ENCODE measurements at places on chromosomes 13 and 19.
A peak's percentile ranks its signal among the peaks of the same experiment; 100 is the strongest.

GRCh38 chr13:107250628-107251027 lies 682.7 kb upstream of the ARGLU1 start:
- DNase-seq = no peak

GRCh38 chr19:47541518-47541917 lies 26.7 kb upstream of the NAPA start:
- DNase-seq = no peak

DNA sequence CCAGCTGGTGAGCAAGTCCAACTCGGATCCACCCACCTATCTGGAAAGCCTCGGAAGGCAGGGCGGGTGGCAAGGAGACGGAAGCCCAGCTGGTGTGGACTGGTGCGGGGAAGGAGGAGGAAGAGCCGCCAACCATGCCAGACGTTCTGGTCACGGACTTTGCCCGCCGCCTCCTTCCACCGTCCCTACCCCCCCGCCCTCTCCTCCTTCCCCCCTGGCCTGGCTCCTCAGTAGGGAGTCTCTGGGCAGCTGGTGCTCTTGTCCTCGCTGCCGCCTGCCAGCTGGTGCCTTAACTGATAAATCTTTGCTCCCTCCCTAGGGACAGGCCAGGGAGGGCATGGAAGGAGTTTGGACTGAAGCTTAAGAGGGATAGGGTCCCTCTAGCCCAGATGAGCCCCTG lies 4.8 kb downstream of the SYNGR4 start:
- DNase-seq = no peak

GRCh38 chr13:43072394-43072793 lies 49.0 kb downstream of the DNAJC15 start:
- DNase-seq = no peak

GRCh38 chr19:32622002-32622401 lies 41.0 kb downstream of the PDCD5 start:
- no peak for DNase-seq

DNA sequence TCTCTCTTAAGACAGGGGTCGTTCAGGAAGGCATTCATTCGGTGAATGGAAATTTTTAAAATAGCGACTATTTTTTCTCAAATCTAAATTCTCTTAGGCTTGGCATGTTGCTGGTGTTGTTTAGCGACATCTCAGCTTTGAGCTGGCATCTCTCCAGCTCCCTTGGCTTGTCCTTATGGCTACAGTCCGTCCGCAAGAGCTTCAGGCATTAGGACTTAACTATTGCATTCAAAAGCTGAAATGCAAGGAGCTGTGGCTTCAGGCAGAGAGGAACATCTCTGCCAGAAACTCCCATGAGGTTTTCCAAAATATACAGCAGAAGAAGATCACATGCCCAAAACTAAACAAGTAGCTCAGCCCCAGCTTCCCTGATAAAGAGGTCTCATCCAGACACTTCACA lies 578.5 kb downstream of the EFNB2 start:
- DNase-seq = no peak

DNA sequence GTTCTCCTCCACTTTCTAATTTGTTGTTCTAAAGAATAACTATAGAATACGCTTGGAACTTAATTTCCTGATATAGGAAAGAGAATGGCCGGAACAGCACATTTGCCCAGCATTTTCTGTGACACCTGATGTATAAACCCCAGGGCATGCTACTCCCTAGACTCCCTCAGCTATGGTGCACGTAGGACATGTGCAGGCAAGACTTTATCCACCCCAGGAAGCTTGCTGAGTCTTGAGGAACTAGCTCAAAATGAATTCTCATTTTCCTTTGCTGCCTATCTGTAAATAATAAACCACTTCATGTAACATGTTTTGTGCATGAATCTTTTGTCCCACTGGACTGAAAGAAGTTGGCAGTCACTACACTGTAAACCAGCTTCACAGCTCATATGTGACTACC lies 535.8 kb upstream of the SLITRK1 start:
- no peak for DNase-seq

DNA sequence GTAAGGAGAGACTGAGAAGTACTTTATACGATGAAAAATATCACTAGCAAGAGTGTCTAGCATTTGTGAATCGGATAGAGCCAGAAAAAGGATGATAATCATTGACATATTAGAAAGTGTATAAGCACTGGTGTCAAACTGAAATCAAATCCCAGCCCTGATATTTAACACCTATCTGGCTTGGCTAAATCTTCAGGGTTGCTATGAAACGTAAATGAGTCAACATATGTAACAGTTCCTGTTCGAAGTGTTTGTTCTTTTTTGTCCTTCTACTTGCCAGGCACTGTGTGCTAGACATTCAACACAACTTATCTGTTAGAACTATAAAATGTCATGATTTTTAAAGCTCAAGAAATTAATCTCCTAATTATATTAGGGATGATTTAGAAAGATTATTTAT lies 40.8 kb downstream of the SERPINE3 start:
- DNase-seq = no peak

DNA sequence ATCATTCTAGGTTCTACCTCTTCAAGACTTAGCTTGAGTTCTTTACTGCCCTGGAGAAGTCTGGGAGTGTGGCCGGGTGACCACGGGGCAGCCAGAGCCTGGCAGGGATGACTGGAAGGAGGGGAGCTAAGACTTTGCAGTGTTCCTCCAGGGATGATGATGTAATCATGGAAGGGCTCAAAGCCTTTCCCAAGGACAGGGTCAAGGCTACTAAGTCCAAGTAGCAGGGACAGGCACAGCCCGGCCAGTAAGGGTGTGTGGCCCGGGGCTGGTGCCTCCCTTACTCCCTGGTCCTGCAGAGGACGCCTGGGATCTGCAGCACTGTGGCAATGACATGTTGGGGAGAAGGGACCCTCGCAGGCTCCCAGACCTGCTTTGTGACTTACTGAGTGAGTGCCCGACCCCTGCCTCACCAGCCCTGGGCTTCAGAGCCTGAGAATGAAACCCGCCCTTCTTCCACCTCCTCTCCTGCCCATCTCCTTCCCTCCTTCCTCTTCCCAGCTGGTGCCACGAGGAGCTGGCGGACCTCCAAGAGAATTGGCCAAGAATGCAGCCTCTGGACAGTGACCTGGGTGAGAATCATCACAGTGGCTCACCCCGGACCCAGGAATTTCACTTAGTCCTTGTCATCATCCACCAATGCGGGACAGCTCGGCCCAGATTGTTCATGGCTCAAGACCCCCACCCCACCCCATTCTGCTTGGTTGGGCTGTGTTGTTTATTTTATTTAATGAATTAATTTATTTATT lies 15.6 kb upstream of the FBXO17 start:
- no peak for DNase-seq

DNA sequence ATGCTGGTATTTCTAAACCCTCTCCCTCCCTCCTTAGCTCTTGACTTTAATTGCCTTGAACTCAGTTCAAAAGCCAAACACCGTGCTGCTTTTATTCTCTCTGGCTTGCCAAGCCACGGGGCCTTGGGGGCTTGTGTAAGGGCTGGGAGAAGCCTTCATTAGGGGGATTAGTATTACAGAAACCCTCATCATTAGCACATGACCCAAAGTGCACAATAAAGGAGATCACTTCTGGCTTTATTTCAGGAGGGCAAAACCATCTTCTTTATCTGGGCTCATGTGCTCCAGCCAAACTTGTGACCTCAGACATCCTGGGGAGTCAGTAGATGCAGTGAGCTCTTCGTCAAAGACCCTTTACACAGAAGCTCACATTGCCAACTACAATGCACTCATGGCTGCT lies at the start of gene DCT:
TSS of gene DCT (minus strand) at position 67 of the 400 bp plus-strand sequence. CDS start 427 bp downstream, outside the sequence.
- no peak for DNase-seq

DNA sequence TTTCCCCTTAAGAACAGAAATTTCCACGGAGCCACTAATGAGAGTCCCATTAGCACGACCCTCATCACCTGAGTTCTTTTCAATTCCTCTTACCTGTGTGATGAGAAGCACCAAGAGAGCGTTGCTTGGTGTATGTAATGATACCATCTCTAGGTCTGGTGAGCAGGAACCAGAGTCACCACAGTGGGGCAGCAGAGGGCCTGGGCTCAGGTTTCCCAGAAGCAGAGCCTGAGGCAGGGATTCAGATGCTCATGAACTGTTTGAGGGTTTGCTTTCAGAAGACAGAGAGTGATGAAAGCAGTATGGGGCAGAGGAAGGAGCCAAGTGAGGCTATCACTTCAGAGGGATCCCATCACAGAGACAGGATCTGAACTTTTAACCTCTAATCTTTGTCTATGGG lies 3.1 kb upstream of the PTPRH start:
- peak; percentile 43 for DNase-seq

GRCh38 chr19:16445238-16446107 lies 26.3 kb downstream of the EPS15L1 start:
- no peak for DNase-seq
